ENCODE measurements at places on chromosomes 1 and 21.

DNA sequence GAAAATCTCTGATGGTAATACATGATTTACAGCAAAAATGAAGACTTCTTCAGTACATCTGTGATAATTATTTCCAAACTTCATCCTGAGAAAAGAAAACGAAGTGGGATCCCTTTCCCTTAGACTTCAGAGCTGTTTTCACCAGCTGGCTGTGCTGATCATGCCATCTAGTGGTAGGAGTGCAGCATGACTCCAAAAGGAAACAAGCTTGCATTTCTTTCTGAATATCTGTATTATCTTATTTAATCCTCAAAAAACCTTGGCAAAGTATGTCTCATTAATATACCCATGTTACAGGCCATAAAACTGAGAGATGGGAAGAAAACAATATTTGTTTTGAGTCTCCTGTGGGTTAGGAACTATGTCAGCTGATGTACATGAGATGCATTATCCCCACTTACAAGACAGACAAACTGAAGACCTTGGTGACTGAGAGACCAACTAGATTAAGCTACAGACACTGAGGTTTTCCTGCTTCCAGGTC is 9.8 kb upstream of the GJA8 start:
- DNase-seq, result no peak

DNA sequence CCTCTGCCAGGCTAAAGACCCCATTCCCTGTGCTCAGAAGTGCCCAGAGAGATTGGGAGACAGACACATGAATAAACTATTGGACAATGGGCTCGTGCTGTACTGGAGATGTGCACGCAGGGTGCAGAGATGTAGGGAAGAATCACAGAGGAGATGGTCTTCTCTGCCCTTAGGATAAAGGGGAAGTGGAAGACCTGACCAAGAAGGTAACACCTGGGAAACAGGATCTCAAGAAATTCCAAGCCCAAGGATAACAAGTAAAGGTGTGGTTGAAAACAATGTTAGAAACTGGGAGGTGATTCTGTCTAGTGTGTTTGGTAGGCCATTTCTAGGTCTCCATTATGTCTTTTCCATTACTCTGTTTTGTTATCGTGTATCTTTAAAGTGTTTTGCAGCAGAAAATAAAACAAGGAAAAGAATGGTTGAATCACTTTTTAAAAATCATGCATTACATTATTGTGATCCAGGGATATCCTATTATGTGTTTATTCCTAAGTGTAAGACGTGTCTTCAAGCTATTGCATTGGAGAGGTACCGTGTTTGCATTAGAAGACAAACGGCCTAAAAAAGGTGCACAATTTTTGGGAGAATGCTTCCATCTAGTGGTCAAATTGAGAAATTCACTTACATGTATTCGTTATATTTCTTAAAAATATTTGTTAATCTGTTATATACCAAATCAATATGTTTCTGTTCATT is 40.8 kb upstream of the KCTD3 start:
- peak; percentile 53 for DNase-seq

DNA sequence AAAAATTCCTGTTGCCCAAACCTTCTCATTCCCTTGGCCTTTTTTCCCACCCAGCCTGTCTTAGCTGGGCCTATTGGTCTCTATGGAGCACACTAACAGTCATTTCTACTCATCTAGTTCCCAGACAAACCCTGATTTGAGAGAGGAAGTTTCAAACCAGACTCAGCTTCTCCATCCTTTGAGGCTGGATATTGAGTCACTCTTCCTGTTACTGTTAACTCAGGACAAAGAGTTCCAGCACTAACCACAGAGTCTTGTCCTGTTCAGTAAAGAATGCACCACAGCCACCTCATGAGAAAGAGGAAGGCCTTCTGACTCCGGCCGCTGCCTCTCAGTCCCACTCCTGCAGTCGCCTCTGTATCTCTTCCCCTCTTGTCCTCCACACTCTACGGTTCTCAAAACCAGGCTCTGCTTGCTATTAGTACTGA is 137.8 kb downstream of the PTPRC start:
- no peak for DNase-seq

DNA sequence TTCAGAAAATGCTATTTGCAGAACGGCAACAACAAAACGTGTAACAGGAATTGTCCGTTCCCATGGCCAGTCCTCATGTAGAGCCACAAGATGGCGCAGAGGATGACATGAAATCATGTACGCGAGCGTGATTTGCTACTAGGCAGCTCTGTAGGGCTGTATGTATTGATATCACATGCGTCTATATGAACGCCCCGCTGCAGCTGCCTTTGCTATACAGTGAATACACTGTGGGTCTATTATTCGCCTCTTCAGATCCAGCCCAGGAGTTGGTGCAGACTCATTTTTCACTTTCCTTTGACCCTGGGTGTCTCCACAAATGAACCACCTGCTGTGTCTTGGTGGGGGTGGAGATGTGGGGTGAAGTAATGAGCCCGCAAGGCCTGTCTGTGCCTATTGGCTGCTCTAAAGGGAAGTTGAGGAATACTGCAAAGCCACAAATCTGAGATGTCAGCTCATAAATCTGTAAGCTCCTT is 361.5 kb downstream of the KIF26B start:
- no peak for DNase-seq

DNA sequence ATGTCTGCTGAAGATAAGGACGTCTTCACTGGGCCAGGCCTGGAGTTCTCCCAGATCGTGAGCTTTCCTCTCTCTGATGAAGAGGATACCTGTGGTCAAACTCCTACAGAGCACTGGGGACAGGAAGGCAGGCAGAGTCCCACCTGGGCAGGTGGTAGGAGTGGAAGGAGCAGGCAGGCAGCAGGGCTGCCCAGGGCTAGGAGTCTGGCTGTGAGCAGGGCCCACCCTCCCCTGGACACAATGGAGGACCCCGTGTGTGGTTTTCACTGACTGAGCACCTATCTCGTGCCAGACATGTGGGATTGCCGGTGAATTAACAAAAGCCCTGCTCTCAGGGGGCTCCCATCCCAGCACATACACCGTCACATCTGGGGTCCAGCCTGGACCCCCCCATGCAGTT is 4.9 kb upstream of the SAMD11 start:
- DNase-seq, result no peak

- no peak for DNase-seq
Measured at GRCh38 chr1:86152887-86153286, 3.7 kb downstream of the COL24A1 start.

DNA sequence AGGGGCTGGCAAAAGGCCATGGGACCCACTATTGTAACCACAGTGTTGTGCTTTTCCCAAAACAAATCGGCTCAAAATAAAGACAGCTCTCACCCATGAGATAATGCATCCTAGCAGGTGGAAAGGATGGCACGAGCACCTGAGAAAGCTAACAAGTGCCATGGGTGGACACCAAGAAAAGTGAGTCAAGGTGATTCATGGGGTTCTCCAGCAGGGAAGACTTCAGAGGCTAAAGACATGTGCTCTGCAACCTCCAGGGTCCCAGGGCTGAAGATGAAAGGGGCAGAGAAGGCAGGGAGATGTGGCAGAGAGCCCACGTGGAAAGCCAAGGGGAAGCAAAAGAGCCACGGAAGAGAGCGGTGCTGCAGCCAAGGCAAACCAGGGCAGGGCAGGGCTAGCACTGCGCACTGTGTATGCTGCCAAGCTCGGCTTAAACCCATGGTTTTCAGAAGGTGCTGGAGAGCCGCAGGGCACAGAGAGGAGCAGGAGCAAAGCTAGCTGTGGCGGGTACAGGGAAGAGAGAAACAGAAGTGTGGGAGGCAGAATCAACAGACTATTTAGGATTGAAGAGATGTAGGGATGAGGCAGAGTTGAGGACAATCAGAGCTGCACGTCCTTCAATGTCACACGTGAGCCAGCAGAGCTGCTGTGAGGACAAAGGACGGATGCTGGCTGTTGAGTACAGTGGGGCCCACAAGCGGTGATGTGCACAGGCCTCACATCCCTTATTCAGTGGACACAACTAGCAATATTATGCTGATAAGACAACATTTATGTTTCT is 41.8 kb upstream of the C1orf198 start:
- no peak for DNase-seq

GRCh38 chr1:20325407-20325843 is 34.8 kb downstream of the VWA5B1 start:
- DNase-seq, result no peak

DNA sequence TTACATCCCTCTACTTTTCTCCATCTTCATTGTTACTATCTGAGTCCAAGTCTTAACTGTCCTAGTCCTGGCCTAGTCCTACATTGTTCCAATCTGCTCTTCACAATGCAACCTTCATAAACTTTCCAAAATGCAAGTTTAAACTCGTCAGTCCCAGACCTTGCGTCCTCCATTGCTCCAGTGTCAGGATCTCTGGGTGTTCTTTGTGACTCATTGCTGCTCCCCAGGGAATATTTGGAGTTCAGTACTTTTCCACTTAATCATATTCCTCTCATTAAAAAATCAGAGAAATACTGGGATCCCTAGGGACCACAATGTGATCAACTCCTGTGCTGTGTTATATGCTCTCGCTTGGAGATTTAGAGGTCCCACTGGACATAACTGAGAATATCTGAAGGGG is 18.0 kb upstream of the KPRP start:
- DNase-seq, result no peak

- DNase-seq, result no peak
Measured at GRCh38 chr1:101311146-101311920, 74.5 kb downstream of the S1PR1 start.

- no peak for DNase-seq
Measured at GRCh38 chr1:176745945-176746344, 283.0 kb downstream of the PAPPA2 start.

DNA sequence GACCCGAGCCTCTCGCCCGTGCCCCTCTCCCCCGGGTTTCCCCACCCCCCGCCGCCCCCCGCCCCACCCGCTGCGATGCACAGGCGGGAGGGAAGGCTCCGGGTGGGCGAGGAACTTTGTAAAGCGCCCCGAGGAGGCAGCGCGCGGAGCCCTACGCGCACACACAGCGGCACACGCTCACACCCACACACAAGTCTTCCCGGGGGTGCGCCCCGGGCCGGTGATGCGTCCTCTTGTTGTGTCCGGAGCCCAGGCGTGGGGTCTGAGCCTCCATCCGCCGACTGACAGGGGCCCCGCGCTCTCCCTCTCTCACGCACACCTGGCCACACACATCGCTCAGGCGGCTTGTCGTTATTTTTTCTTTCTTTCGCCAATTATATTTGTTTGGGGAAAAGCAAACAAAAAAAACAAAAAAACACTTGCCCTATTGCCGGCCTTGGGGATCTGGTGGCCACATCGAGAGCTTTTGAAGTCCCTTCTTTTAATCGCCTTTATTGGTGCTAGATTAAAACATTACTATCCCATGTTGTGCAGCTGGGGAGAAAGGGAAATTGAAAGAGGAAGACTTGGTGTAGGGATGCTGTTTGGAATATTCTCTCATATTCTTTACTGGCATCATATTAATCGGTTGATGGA is 770 bp downstream of the NTNG1 start:
- no peak for DNase-seq

DNA sequence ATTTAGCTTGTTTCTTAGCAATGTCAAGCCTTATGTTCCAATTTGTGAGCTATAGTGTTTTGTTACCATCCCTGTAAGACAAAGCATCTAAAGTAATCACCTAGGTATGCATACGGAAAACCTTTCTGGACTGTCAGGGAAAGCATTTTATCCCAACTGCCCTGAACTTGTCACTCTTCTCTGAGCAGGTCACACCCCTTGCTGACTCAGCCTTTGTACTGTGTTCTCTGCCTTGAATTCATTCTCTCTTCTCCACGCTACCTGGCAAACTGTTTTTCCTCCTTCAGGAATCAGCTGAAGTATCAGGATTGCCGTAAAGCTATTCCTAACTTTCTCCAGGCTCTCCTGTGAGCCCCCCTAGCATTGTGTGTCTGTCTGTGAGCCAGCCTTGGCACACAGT is 54.2 kb downstream of the PBX1 start:
- no peak for DNase-seq

- DNase-seq, result no peak
Measured at GRCh38 chr1:19079541-19080472, 123.3 kb upstream of the IFFO2 start.

- no peak for DNase-seq
Measured at GRCh38 chr1:205986292-205986691, 16.9 kb downstream of the RAB7B start.

DNA sequence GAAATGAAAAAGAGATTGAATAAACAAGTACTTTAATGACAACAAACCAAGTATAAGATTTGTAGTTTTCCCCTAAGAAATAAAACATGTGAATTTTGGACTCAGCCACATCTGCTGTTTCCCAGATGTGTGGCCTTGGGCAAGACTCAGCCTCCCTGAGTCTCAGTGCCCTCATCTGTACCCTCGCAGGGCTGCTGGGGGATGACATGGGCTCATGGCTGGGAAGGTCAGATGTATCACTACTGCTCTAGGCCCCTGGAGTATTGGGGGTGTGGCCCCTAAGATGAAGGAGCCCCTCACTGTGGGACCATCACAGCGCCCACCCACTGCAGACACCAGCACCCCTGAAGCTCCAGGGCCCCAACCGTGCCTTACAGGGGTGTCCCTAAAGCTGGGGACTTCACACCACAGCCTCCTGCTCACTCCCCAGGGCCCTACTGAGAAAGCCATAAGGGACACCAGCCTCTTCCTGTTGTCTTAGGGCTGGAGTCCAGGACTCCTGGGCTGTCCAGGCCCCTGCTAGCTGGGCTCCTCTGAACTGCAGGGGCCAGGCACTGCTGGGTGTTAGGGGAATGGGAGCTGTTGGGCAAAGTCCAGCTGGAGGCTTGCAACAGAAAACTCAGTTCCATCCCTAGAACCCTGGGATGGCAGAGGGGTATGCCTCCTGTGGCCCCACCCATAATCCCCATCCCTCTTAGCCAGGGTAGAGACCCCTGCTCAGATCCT is 104.0 kb upstream of the WNT4 start:
- DNase-seq, result no peak

DNA sequence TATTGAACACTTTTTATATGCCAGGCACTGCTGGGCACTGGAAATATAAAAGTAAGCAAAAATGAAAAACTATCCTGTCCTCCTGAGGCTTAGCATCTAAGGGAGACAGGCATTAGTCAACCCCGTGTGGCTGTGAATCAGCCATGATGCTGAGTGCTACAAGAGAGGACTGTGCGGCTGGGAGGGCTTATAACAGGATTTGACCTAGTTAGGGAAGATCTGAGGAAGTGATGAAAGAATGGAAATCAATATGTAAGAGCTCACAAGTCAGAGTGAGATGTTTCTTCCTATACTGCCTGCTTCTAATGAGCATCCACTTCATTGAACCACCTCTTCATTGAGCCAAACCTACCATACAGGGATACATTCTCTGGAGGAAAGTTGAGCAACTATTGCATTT is 15.1 kb downstream of the TRIM45 start:
- no peak for DNase-seq

DNA sequence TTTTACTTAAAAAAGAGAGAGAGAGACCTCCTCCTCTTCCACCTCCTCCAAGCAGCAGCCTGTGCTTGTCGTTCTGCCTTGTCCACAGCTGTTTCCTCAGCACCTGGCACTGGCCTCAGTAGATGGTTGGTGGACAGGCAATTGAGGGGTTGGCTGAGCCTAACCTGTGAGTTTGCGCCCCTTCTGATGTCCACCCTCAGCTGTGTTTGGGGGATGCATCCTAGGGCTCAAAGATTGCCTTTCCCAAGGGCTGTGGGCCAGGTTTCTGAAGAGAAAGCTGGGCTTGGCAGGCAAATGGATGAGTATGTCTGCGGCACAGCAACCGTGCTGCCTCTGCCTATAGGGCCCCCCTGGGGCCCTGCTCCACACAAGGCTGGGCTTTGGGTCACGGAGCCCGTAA is 35.1 kb upstream of the KDM4A start:
- no peak for DNase-seq

Measured in NCI-H2081 treated with DMSO at 0.1 percent for 48 hours (cell line).